NCI-H774 (cell line): ENCODE measurements at places on chromosomes 6 and 20.

- no peak for DNase-seq
Measured at GRCh38 chr20:1831096-1831495, 64.1 kb upstream of the SIRPA start.

GRCh38 chr6:1760876-1761275 lies 151.2 kb downstream of the FOXC1 start:
- no peak for DNase-seq

GRCh38 chr6:20632696-20633095 lies 98.4 kb downstream of the CDKAL1 start:
- DNase-seq: no peak

GRCh38 chr20:33945391-33946081 lies 48.2 kb upstream of the RALY start:
- DNase-seq: no peak

DNA sequence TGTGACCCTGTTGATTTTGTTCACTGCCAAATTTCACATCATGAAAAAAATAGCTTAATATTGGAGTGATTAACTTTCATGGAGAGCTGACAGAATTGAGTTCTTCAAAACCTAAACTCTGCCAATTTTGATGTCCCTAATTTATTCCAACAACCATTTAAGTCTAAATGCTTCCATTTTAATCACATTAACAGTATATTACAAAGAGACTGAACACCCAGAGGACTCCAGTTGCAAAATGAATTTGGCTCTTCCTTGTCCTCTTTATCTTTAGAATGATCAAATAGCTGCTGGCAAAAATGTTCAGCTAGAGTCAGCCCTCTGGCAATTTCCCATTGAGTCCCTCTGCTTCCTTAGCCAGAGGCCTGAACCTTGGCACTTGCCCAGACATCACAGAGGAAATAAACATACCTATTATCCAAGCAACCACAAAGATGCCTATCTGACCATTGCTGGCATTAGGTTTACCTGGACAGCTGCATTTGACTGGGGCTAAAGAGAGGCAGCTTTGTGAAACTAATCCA lies 299.0 kb upstream of the STXBP5 start:
- peak; percentile 57 for DNase-seq

- no peak for DNase-seq
Measured at GRCh38 chr6:54892831-54893230, 46.3 kb downstream of the FAM83B start.

DNA sequence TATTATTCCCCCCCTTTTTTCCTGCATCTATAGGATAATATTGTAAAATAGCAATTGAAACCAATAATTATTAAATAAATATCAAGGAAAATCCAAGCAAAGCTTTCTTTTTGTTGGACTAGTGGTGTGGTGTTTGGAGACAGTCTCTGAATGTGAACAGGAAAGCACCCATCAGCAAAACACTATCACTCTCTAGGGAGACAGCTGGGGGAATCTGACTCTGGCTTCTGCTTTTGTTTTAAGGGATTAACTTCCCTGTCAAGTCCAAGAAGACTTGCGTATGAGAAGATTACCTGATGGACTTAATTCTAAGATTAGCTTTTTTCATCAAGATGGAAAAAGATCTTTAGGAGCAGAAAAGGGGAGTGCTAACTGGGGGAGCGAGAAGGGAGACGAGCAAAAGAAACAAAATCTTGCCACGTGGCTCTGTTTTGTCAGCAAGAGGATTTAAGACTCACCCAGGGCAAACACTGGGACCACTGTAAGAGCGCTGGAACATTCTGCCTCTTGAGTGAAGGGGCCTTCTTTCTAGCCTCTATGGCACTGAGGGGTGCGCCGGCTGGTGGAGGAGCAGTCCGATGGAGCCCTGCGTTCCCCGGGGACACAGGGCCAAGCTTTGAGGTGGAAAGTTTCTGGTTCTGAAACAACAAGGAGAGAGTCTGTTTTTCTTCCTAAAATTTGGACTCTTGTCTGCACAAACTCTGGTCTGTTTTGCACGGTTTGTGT lies 570 bp downstream of the TULP4 start:
- DNase-seq: no peak

GRCh38 chr6:153842491-153842890 lies 196.5 kb upstream of the OPRM1 start:
- no peak for DNase-seq

- no peak for DNase-seq
Measured at GRCh38 chr6:163828038-163828795, 413.7 kb downstream of the QKI start.
